Muscle of leg (tissue), 16 donors: ENCODE measurements at places on chromosomes 16 and 17. TPM values are rescaled to one million over a fixed set of nuclear protein-coding genes. Genes with fewer than 3 reads are reported as not detected.
A peak's percentile ranks its signal among the peaks of the same experiment; 100 is the strongest.

GRCh38 chr16:54347961-54348360 is 61.4 kb upstream of the IRX3 start:
- no peaks in the 10 kb centered on the region for H3K4me1 ChIP-seq
- no peaks in the 10 kb centered on the region for H3K36me3 ChIP-seq
- H3K4me3 ChIP-seq, result no peak overlapping the region

The POLR3K gene
- 2.7 TPM for total RNA-seq

DNA sequence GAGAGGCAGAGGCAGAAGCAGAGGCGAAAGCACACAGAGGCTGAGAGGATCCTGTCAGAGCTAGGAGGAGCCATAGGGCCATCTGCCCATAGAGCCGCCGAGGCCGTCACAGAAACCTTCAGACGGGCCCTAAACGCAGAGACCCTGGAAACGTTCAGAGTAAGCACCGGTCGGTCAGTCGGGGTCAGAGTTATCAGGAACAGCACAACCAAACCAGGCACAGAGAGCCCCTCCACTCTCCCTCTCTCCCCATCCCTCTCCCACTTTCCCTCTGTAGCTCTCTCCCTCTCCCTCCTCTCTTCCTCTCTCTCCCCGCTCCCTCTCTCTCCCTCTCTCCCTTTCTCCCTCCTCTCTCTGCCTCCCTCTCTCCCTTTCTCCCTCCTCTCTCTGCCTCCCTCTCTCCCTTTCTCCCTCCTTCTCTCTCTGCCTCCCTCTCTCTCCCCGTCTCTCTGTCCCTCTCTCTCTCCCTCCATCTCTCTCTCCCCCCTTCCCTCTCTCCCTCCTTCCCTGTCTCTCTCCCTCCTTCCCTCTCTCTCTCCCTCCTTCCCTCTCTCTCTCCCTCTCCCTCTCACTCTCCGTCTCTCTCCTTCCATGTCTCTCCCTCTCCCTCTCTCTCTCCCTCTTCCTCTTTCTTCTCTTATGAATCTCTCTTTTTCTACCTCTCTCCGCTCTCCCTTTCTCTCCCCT is 138.9 kb downstream of the C16orf95 start:
- peaks cover 21% of the 10 kb centered on the region for H3K4me1 ChIP-seq
- no peak overlapping the region for H3K4me3 ChIP-seq
- peak overlapping the region; percentile 20 for H3K27ac ChIP-seq
- H3K27me3 ChIP-seq, result peaks cover 35% of the 10 kb centered on the region
- peak; percentile 72 for DNase-seq

The TEX14 gene
- total RNA-seq, result 2.1 TPM

DNA sequence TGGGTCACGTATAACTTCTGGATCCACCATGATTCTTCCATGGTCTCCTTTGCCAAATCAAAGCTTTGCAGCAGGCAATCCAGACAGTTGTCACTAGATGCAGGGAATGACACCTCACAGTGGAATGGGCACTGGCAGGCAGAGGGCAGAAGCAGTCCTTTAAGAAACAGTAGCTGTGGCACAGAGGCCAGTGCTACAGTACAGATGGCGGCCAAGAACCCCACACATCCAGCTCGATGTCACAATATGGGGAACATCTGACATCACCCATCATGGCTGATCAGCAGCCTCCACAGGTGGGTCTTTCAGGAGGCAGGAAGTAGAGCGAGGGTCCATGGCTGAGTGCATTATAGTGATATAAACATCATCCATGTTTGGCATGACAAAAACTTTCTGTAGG is 18.8 kb upstream of the ERN1 start:
- H3K36me3 ChIP-seq, result peaks cover 30% of the 10 kb centered on the region
- H3K4me1 ChIP-seq, result peaks cover 28% of the 10 kb centered on the region
- H3K4me3 ChIP-seq, result no peak overlapping the region
- H3K27me3 ChIP-seq, result no peaks in the 10 kb centered on the region
